ENCODE measurements at places on chromosomes 1 and 21.

DNA sequence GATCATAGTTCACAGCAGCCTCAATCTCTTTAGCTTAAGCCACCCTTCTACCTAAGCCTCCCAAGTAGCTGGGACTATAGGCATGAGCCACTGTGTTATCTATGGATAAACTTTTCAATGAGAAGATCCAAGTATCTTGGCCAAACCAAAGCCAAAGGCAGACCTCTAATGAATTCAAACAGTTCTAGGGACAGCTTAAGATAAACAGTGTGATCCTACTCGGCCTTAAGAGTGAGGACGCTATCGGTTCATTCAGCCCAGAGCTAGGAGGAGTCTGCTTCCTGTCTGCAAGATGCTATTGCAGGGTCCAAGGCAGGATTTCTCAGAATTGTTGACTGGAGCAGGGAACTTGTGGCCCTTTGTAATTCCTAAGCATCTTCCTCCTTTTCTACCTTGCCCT is 368.7 kb downstream of the ST6GALNAC3 start:
- no peak for DNase-seq

DNA sequence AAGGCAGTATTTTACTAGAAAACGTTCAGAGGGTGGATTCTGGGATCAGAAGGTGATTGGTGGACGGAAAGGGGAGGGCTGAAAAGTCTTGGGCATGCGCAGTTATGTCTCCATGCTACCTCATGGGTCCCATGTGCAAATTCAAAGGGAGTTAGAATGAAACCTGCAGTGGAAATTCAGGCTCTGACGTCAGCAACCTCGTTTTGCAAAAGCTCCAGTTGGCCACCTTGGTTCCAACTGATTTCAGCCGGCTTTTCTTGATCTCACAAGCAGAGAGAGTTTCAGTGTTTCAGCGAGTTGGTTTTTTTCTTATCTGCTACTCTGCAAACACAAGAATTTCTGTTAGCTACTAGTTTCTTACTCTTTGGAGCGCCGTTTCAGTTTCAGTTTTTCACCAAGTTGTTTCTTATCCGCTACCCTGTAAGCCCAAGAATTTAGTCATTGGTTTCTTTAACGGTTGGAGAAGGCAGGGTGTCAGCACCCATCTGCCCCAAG is 69.8 kb upstream of the PGBD5 start:
- DNase-seq, result no peak

GRCh38 chr1:180343921-180344769 is 114.1 kb downstream of the LHX4 start:
- DNase-seq, result peak; percentile 41

GRCh38 chr1:165580931-165581871 is 37.4 kb downstream of the LRRC52 start:
- DNase-seq, result peak; percentile 83

DNA sequence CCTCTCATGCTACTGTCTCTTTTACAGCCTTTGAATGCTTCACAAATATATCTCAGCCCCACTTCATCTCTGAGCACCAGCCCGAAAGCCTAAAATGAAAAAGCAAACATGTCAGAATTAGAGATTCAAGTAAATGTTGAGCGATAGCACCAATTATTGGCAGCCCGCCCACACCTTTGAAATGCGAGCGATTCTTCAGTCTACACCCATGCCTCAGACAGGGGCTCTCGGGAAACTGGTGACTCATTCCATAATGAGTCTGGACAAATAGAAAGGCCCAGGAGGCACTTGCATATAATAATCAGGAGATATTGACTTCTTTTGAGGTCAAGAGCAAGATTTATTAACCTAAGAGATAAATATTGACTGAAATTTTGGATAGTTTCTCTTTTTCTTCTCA is 487.3 kb upstream of the PTBP2 start:
- DNase-seq, result peak; percentile 39

GRCh38 chr1:82220754-82221153 is 420.0 kb downstream of the ADGRL2 start:
- DNase-seq, result no peak

DNA sequence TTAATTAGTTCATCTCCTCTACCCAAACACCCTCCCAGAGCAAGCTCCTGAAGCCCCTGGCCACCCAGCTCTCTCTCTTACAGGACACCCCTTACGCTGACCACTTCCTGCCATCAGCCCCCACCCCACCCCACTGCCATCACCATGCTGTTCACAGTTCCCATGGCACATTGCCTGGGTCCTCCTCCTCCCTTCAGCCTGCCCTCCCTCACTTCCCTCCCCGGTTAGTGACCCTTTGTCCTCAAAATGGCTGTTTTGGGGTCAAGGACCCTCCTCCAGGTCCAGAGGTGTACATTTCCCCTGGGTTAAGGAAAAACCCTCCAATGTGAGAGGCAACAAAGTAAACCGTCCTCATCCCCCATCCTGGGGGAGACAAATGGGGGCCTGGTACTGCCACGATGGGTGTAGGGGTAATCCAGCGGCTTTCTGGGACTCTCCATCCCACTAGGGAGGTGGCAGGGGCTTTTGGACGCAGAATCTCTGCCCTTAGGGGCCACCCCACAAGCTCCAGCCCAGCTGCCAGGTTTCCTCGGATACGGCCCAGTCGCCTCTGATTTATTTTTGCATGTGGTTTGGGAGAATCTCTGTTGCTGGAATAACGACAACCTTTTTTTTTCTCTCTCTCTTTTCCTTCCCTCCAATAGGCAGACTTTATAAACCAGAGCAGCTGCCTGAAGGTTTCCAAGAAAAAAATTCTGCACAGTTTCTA is 8.5 kb downstream of the CAMK2N1 start:
- DNase-seq, result peak; percentile 22

DNA sequence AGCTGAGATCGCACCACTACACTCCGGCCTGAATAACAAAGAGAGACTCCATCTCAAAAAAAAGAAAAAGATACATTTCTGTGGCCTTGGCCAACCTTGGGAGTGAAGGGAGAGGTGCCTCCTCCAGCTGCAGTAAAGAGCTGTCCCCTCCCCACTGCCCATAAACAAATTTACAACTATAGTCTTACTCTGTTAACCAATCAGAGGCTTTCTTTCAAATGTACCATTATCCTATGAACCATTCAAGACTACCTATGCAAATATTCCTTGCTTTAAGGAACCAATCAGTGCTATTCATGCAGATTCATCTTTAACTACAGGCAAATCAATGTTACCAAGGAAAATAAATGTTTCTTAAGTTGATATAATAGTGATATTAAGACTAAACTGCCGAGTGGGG is 1.0 kb downstream of the CELA2B start:
- no peak for DNase-seq

DNA sequence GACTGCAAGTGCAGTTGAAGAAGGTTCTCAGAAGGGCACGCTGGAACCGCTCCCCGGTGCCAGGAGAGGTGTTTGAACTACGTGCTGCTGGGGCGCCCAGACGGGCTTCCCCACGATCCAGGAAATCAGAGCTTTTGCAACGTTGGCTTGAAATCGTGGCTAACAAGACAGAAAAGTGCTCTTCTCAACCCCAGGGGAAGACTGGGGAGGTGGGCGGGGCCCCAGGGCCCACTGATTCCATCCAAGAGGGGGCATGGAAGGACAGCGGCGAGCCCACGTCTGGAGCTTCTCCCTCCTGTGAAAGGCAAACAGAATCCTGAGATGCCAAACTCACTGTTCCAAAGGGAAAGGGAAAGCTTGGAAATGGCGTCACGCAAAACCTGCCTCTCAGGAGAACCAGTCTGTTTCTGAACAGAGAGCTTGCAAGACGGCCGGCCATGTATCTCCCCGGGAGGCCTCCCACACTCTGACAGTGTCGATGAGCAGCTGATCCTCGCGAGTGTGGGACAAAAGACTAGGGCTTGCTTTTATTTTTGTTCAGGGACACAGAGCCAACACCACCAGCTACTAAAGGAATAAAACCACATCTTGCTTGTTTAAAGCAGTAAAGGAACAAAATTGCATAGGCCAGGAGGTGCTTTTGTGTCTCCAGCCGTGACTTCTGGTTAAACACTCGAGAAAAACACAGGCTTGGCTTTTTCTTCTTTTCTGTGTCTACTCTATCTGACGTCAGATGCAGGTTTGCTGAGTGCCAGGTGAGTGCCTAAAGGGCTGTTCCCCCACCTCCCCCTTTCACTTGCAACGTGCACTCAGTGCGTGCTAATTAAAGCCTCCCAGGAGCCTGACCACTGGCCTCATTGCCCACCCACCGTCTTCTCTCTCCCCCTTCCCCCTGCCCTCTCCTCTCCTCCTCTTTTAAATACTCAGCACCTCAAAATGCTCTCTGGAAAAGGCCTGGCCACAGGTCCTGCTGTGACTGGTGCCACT is 41.5 kb downstream of the LRRC3 start:
- DNase-seq, result no peak

DNA sequence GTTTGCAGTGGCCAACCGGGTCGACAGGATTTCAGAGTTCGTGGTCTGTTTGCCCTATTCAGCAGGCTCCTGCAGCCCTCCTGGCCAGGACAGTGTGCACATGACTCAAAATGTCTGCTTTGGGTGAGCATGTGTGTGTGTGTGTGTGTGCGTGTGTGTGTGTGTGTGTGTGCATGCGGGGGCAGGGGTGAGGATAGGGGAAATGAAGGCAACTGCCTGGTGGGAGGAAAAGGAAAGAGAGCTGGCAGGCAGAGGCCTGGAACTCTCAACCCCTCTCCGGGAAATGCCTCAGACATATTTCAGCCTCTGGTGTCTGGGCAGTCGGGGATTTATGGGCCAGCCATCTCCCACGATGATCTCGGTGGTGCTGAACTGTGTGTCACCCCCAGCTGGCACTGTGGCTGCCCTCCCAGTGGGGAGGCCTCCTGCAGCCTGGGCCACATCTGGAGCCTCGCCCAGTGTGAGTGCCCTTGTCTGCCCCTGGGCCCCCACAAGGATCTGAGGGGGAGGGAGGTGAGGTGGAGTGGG is 15.2 kb downstream of the CDCP2 start:
- DNase-seq, result peak; percentile 85

DNA sequence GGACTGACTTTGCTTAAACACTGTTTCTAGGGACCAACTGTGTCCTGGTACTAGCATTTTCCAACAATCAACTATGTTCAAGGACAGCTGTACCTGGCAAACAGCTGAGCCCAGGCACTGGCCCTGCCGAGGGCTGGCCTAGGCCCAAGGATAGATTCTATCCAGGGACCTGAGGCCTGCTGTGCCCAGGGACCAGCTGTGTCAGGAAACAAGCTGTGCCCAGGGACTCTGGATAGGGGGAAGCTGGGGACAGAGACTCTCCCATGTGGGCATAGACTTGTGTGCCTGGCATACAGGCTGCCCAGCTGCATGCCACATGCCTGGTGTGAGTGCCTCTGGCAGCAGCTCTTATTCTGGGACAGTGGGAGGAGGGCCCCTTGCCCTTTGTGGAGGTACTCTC is 38.1 kb upstream of the POU3F1 start:
- no peak for DNase-seq

- no peak for DNase-seq
Observed at GRCh38 chr1:236869911-236870310, 74.8 kb downstream of the MTR start.

GRCh38 chr1:89563957-89564604 is 39.5 kb downstream of the LRRC8B start:
- DNase-seq, result peak; percentile 19

DNA sequence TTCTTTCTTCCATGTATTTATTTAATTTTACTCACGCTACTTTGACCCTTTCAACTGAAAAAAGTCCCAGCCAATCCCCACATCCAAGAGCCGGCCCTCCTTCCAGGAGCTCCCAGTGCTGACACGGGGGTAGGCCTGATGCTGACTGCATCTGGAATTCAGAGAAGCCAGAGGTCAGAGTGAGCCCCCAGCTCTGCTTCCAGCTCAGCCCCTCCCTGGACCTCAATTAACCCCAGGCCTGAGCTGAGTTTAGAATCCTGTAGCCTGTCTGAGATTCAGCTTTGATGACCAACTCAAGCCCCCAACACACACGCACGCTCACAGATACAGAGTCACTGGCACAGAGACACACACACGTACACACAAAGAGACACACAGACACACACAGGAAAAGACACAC is 247.9 kb downstream of the NPHP4 start:
- DNase-seq, result no peak

- peak; percentile 97 for DNase-seq
Observed at GRCh38 chr1:223504741-223505140, 111.5 kb downstream of the CCDC185 start.

DNA sequence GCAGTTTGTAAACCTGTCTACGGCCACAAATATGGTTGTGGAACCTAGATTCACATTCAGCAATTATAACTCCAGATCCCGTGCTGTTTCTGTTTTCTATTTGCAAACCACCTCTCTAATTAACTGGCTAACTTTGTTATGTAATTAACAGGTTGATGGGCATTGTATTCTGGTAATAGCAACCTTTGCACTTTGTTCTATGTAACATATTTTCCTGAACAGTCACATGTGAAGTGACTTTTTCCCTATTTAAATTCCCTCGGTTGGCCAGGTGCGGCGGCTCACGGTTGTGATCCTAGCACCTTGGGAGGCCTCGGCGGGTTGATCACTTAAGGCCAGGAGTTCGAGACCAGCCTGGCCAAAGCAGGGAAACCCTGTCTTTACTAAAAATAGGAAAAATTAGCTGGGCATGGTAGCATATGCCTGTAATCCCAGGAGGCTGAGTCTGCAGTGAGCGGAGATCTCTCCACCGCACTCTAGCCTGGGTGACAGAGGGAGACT is 1.4 kb downstream of the ACADM start:
- no peak for DNase-seq

DNA sequence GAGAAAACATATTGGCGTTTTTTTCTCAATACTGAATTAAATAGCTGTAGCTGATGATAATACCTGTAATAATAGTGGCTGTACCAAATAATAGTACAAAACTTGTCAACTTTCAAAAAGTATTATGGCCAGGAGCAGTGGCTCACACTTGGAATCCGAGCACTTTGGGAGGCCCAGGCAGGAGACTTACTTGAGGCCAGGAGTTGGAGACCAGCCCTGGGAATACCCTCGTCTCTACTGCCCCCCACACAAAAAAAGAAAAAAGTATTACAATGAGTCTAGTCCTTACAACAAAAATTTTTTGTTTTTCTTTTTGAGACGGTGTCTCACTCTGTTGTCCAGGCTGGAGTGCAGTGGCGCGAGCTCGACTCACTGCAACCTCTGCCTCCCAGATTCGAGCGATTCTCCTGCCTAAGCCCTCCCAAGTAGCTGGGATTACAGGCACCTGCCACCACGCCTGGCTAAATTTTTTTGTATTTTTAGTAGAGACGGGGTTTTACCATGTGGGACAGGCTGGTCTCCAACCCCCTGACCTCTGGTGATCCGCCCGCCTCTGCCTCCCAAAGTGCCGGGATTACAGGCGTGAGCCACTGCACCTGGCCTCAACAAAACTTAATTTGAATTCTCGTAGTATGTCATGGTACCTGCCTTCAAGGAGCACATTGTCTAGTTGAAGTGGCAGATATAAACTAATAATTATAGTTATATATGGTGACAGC is 1.4 kb downstream of the RBBP4 start:
- no peak for DNase-seq

DNA sequence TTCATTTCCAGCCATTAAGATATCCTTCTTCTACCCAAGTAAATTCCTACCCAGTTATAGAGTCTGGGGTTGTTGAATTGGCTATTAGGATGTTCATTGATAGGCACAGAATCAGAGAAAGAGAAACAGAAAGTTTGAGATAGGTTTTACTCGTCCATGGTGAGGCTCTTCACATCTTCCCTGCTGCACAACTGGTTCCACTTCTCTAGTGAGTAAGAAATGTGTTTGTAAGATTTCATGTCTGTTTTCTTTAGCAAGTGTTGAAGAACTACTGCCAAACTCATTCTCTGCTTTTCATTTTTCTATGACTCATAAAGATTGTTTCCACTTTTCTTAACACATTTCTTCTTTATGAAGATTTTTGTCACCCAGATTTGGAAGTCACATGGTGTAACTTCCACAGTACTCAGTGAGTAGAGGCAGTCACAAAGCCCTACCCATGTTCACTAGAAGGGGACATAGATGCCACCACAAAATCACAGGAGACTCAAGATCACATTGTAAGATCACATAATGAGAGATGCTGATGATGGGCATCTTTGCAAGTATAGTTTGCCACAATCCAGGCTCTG is 152.3 kb downstream of the SNX7 start:
- DNase-seq, result no peak
